Stimulated activated CD4-positive, alpha-beta T cell treated with anti-CD3 and anti-CD28 coated beads, TNF-alpha, amount 100 ng/mL, for 24 hours (primary cell): ENCODE measurements at places on chromosomes 5 and 9.
A peak's percentile ranks its signal among the peaks of the same experiment; 100 is the strongest.

GRCh38 chr9:116765011-116765410 lies 77.9 kb downstream of the TRIM32 start:
- no peak for DNase-seq

DNA sequence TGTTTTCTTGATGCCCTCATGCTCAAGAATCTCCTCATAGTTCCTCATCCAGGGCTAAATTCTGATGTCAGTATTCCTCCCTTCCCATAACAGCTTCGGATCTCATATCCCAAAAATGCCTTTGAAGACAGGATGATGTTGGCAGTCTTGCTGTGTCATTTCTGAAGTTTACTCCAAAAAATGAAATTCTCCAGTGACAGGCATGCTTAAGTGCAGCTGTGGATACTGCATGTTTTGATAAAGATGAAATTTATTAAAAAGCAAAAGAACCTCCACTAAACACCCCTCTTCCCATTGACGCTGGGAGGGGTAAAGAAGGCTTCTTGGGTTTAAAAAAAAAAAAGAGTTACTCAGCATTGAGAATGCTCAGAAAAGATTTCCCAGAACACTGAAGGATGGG lies 43.1 kb downstream of the NDST1 start:
- no peak for DNase-seq

DNA sequence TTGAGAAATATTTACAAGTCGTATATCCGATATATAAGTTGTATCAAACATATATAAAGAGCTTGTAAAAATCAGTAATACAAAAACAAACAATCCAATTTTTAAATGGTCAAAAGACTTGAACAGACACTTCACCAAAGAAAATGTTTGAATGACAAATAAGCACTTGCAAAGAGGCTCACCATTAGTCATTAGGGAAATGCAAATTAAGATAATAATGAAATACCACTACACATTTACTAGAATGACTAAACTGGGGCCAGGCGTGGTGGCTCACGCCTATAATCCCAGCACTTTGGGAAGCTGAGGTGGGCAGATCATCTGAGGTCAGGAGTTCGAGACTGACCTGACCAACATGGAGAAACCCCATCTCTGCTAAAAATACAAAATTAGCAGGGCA lies 134.6 kb upstream of the HAND1 start:
- DNase-seq, result no peak

DNA sequence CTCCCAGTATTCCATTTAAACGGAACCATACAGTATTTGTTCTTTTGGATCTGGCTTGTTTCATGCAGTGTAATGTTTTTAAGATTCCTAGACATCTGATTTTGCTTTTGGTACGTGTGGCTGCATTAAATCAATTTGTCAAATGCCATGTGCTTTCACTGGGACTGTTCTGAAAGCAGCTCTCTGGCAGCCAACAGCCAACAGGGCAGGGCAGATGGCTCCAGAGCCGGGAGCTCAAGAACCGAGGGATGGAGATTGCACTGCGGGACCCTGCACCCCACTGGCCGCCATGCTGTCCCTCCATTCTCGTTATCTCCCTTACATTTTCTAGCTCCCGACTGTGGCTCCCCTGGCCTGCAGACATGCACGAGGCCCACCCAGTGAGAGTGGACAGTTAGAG lies 33.4 kb upstream of the AIF1L start:
- DNase-seq, result no peak

DNA sequence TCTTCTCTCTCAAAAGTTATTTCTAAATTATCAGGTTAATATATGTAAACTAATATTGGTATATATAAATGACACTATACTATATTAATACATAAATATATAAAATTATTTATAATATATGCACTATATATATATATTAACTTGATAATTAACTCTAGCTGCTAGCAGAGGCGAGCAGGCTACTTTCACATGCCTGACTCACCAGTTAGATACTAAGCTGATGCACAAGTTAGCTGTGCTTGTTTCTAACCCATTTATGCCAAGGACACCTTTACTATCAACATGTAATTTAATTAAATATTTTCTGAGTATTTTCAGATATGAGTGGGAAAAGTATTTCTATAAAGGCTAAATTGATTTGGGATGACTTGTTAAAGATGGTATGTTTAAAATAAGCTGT lies 70.1 kb downstream of the TRIO start:
- DNase-seq, result no peak

GRCh38 chr5:148957591-148958202 lies 105.2 kb downstream of the SH3TC2 start:
- peak; percentile 8 for DNase-seq

GRCh38 chr5:78633700-78634099 lies 14.9 kb downstream of the LHFPL2 start:
- DNase-seq, result no peak

GRCh38 chr5:148963664-148964063 lies 99.2 kb downstream of the SH3TC2 start:
- no peak for DNase-seq

DNA sequence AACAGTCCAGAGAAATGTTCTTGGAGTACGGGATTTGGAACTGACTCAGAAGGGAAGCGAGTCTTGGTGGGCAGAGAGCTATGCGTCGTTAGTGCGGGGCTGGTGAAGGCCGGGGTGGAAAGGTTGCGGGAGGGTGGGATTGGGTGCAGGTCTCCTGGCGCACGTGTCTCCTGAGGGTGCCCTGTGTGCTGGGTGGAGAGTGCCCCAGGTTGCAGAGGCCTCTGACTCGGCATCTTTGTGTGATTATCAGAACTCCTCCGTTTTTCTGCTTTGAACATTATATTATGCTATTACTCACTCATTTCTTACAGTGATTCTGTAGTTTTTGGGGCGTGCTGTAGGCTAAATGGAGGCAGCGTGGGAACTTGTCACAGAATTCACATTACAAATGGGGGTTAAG lies 11.4 kb downstream of the CEP72 start:
- no peak for DNase-seq

DNA sequence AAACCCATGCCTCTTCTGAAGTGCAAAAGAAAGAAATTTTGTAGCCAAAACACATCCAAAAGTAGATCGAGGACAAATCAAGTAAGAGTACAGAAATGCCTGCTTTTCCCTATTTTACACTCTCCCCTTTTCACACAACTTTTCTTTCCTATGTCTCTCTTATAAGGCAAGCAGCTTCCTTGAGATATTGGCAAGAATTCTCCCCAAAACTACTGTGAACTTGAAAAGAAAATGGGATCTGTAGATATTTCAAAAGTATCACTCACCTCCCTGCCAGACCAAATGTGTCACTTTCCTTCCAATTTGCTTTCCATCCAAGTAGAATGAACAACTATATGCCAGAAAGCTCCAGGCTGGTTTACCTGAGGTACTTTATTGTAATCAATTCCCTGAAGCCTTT lies 47.9 kb upstream of the GABRA6 start:
- DNase-seq, result no peak

DNA sequence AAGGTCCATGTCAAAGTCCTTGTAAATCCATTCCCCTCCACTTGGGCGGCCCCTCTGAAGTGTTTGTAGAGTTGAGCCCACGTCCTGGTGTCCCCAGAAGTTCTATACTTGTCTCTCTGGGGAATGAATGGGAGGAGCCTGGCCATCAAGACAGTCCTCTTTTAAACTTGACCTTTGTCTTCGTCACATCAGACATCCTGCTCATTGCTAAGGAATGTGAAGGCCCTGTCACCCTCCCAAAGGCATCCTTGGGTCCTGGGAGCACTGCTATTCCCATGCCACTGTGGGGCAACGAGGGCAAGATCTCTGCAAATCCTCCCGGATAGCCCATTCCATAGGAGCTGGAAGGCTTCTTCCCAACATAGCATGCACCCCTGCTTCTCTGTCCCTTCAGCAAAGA lies 235.5 kb downstream of the SLIT3 start:
- DNase-seq, result no peak

DNA sequence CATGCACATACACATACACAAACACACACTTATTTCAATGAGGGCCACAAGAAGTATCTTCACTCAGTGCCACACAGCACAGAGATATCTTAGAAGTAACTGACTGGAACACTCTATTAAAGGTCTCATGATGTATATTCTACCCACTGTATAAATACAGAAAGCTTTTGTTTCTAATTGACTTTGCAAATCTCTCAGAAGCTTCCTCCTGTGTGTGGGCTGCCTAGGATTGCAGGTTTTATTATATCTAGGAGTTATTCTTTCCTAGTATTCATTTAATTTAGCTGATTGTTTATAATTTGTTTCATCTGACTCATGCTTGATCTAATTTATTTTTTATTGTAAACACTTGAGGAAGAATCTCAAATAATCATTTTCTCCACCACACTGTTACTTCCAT lies 262.4 kb upstream of the ACTBL2 start:
- no peak for DNase-seq

- no peak for DNase-seq
Measured at GRCh38 chr5:181182651-181183050, 22.3 kb downstream of the TRIM7 start.

- no peak for DNase-seq
Measured at GRCh38 chr9:3939820-3940219, 360.0 kb downstream of the GLIS3 start.

DNA sequence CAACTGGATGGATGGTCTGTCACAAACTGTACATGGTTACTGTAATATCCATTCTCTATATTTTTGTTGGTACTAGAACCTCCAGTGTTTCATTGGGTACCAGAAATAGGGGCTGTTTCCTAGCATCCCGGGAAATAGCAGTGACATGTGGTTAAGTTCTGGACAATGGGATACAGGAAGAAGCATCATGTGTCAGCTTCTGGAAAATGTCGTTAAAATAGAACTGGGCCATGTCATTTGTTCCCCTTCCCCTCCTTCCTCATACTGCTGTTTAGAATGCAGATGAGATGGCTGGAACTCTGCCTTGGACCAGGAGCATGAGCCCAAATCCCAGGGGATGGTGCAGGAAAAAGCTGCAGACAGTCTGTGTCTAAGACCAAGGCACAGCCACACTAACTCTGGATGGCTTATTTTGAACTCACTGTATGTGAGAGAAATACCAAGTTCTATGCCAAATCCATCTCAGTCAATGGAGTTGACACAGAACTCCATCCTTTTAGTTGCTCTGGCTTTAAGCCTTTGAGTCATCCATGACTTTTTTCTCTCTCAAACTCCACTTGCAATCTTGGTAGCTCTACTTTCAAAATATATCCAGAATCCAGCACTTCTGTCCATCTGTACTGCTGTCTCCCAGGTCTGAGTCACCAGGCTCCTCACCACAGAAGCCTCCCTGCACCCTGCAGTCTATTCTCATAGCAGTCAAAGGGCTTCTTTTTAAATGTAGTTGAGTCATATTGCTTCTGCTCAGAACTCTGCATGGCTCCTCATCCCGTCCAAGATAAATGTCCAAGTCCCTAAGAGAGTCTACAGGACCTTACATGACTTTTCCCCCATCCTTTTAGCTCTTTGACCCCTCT lies 184.2 kb downstream of the NSG2 start:
- DNase-seq, result no peak

GRCh38 chr5:112685386-112685785 lies 52.3 kb upstream of the APC start:
- no peak for DNase-seq

DNA sequence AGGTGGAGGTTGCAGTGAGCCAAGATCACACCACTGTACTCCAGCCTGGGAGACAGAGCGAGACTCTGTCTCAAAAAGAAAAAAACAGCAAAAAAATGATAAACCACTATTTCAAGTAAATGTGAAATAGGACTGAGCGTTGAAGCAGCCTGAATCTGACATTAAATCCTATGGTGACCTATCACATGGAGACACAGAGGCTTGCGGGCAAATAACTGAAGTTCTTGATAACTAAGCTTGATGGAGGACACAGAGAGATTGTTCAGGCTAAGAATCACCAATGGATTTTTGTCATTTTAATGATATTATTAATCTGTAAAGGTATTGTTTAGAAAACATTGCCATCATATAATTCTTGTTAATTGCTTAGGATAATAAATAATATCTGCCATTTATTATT lies 15.7 kb upstream of the IL6ST start:
- DNase-seq, result no peak
